Activated CD4-positive, alpha-beta T cell treated with anti-CD3 and anti-CD28 coated beads for 4 hours (primary cell): ENCODE measurements at places on chromosomes 11 and 22.

DNA sequence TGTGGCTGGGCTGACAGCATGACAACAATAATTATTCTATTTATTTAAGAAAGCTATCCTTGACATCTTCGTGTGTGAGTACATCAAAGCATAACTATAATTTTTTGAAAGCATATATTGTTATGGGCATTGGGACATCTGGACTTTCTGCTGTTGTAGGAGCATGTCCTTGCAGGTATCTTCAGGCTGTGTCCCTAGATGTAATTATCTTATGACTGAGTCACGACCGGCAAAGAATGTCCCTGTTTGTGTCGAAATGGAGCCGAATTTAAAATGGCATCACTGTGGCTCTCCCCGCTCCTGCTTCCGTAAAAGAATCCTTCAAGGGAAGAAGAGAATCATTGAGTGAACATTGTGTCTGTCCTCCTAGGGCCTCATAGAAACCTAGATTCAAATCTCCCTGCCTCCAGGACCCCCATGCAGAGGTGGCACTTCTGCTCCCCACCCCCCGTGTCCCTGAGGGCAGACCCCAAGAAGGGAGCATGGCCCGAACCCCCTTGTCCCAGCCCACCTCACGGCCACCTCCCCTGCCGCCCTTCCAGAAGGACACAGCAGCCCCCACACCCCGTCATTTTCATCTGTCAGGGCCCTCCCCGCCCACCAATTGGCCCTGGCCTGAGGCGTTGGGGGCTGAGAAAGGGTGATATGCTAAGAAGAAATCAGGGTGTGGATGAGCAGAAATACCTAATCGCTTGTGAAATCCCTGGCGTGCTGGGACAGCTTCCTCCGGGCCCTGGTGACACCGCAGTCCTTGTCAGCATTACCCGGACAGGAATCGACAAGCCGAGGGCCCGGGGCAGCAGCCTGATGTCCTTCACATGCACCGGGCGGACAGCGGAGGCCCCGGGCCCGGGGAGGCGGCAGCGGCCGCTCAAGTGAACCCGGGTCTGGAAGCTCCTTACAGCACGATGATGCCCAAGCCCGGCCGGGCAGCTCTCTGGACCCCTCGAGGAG is 48.6 kb upstream of the SLC22A12 start:
- DNase-seq: no peak

DNA sequence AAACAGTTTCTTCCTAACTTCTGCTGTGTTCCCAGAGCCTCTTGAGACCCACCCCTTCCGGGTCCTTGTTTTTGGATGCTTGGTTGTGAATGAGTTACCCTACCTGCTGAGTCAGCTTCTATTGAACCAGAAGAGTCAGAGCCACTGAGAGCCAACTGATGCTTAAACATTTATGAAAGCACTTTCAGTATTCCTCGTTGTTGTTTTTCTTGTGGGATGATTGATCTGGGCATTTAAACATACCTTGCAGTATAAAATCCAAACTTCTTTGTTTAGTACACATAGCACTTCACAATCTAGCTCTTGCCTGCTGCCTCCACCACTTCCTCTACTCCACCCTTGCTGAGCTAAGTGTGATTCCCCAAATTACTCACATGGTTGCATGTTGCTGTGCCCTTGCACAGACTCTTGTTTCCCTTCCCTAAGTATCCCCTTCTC is 5.5 kb downstream of the PRSS23 start:
- no peak for DNase-seq

- DNase-seq: no peak
These were observed 25.4 kb upstream of the SMTN start for GRCh38 chr22:31055635-31056159.

DNA sequence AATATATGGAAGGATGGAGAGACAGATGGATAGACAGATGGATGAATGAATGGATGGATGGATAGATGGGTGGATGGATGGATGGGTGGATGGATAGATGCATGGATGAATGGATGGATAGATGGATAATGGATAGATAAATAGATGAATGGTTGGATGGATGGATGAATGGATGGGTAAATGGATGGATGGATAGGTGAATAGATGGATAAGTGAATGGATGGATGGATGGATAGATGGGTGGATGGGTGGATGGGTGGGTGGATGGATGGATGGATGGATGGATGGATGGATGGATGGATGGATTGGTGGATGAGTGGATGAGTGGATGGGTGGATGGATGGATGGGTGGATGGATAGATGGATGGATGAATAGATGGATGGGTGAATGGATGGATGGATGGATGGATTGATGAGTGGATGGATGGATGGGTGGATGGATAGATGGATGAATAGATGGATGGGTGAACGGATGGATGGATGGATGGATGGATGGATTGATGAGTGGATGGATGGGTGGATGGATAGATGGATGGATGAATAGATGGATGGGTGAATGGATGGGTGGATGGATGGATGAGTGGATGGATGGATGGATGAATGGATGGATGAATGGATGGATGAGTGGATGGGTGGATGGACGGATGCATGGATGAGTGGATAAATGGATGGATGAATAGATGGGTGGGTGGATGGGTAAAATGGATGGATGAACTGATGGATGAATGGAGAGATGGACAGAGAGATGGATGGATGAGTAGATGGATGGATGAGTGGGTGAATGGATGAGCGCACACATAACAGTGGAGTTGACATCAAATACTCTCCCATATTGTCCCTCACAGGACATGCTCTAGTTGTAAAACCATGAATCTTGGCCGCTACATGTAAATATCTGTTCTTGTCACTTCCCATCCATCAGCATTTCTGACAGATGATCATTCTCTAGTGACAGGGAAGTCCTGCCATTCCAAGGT is 8.8 kb downstream of the LSP1 start:
- DNase-seq: no peak

- DNase-seq: no peak
These were observed 3.0 kb downstream of the RHOG start for GRCh38 chr11:3837793-3838192.

GRCh38 chr11:5233307-5233706 is 976 bp downstream of the HBD start:
- no peak for DNase-seq

- DNase-seq: no peak
These were observed 105.5 kb upstream of the TOP3B start for GRCh38 chr22:22087854-22088657.

DNA sequence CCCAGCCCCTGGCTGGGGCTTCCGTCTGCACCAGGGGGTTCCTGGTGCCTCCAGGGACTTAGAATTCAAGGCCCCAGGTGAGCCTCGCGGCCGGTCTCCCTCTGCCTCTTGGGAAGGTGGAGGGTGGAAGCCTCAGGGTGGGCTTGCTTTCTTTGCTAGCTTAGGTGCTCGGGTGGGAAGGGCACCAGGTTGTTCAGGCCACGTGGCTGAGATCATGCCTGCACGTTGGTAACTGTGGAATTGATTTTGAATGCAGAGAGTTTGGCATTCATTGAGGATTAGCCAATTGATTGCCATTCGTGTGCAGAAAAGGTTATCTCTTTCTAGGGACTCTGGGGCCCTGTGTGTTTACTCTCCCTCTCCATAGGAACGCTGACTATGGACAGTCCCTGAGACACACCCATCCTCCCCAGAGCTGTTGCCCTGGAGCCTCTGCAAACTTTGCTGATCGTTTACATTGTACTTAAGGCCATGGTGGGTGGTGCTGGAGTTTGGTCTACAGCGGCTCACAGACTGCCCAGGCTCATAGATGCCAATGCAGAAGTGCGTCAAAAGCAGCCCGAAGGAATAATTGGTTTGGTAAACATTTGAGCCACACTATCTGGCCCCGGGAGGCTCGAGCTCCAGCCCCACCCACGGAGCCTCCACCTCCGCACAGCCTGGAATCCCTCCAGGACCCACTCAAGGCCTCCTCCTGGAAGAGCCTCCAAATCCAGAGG is 1457.7 kb downstream of the BRD1 start:
- DNase-seq: no peak

DNA sequence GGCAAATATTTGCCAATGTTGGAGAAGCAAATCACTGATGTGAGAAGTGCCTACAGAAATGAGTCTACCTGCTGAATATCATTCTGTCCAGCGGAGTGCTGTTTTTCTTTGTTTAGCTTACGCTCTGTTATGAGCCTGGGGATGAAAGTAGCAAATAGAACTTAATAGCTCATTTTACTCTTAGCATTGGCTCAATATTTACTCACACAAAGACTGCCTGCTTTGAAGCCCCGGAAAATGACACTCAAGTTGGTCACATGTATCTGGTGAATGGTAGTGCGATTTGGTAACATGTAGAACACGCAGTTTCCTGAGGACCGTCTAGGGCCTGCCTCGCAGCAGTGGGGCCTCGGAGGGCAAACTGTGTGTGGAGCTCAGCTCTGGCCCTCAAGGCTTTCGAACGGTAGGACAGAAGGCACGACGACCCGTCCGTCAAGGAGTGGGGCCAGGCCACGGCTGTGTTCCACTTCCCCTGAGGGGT is 38.9 kb downstream of the TBC1D22A start:
- no peak for DNase-seq

GRCh38 chr22:49567899-49568750 is 259.5 kb downstream of the BRD1 start:
- DNase-seq: no peak

GRCh38 chr11:112831969-112832766 is 129.1 kb upstream of the NCAM1 start:
- DNase-seq: no peak

- DNase-seq: no peak
These were observed 40.8 kb upstream of the PPARA start for GRCh38 chr22:46109474-46110003.

- no peak for DNase-seq
These were observed 141.3 kb downstream of the ST3GAL4 start for GRCh38 chr11:126496576-126497337.

DNA sequence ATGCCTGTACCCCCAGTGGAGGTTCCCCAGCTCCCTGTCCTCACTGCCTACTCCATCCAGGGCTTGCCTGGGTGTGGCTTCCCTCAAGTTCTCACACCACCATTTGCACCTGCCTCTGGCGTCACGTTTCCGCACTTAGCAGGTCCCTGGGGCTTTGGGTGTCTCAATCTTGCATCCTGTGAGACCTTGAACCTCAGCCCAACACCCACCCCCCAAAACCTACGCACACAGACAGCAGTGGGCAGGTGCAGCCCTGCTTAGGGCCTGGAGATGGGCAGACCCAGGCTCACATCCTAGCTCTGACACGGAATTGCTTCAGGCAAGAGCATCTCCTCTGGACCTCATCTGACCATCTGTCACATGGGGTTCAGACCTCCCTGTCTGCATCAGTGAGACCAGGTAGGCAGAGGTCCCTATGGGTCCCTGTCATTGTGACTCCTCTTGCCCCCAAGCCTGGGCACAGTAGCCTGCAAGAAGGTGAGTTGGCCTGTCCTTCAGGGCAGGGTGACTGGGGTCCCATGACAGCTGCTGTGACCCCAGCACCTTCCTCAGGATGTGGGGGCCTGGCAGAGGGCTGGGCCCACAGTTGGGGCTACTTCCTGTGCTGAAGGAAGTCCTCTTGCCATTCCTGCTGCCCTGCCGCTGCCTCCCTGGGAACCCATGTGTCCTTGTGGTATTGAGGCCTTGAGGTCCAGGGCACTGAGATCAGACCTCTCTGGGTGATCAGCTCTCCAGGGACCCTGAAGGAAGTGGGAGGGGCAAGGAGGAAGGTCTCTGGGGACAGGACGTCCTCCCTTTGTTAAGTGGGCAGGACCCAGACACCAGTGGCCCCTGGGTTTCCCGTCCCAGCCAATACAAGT is 2.0 kb downstream of the SIPA1 start:
- DNase-seq: peak; percentile 58

- no peak for DNase-seq
These were observed 53.9 kb upstream of the SHISAL1 start for GRCh38 chr22:44366372-44367300.

- no peak for DNase-seq
These were observed 9.8 kb downstream of the RELT start for GRCh38 chr11:73386016-73386415.

GRCh38 chr11:32911413-32911812 is 18.8 kb downstream of the QSER1 start:
- DNase-seq: no peak

- DNase-seq: no peak
These were observed 45.4 kb upstream of the RCN1 start for GRCh38 chr11:32045456-32045855.

DNA sequence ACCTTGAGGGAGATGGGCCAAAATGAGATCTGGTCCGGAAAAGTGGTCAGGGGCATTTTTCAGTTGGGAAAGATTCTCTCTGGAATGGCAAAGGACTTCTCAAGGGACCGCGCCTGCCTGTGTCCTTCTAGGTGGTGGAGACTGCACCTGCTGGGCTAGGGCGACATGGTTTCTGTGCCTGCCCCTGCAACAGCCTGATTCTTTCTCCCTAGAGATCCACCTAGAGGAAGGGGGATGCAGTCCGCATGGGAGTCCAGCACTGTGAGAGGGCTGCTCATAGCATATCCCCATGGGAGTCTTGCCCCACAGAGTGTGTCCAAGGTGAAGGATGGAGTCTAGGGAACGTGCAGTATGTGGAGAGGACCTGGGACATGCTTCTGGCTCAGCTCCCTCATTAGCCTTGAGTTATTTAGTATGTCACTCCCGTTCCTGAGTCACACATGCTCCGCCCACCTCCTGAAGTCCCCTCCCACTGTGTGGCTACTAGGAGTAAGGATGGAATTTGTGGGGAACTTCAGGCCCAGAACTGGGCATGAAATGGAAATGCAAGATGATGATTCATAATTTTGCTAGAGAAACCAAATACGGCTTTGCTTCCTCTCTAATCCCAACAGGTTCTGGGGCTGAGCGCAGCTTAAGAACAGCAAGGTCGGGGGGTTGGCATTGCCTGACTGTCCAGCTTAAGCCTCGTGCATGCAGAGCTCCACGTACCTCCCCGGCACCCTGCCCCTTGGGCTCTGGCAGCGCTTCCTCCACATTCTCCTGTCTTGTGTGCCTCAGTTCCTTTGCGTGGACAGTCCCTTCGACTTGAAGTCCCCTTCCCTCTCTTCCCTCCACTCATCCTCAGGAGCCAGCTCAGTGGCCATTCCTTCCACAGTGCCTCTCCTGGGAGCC is 35.0 kb downstream of the GRIK4 start:
- no peak for DNase-seq

DNA sequence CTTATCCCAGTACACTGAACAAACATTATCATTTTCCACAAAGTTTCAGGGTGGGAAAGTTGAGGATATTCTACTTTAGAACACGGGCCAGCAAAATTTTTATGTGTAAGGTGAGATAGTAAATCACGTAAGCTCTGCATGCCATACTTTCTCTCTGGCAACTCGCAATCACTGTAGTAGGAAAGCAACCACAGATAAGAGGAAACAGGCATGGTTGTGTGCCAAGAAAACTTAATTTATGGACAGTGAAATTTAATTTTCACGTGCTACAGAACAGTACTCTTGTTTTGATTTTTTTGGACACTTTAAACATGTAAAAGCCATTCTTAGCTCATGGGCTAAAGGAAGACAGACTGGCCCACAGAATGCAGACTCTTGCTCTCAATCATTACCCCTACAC is 82.5 kb downstream of the LARGE1 start:
- no peak for DNase-seq

DNA sequence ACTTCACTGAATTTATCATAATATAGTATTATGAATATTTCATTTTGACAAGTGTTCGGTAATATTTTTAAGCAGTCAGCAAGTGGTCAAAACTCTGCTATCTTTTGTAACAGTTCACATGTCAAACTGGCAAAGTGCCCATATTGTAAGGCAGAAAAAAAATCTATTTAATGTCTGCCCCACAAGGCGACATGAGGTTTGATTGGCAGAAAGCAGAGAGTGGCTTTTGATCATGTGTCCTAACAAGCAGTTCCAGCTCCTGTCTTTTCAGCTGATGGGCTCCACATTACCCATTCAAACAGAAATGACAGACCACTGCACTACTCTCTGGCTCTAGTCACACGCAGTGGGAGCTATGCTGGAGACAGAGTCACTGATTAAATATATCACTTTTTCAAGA is 59.0 kb downstream of the SOX6 start:
- DNase-seq: no peak
